ENCODE measurements at places on chromosomes 2 and 18.

- DNase-seq, result no peak
Observed at GRCh38 chr18:10247021-10247741, 207.3 kb upstream of the APCDD1 start.

DNA sequence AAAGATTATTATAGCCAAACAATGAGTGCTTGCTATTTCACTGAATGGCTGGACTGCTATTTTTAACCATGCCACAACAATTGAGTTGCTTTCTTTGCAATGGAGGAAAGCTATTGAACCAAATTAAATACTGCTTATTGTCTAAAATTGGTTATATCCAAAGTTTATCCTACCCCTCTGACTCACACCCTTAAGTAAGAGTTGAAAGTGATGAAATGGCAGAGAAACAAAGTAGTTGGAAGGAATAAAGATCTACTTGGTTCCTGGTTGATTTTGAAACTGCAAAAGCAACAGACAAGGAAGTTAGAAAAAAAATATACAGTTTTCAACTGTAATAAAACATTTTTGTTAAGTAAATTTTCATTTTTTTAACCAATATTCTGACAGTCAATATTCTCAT lies 47.5 kb downstream of the EML4 start:
- DNase-seq, result peak; percentile 35

- no peak for DNase-seq
Observed at GRCh38 chr2:217924346-217924901, 78.4 kb downstream of the TNS1 start.

- no peak for DNase-seq
Observed at GRCh38 chr2:11877764-11878163, 131.3 kb downstream of the LPIN1 start.

GRCh38 chr2:19899985-19900930 lies 1.5 kb downstream of the TTC32 start:
- no peak for DNase-seq

- DNase-seq, result no peak
Observed at GRCh38 chr2:21041943-21042707, 1.7 kb downstream of the APOB start.

- no peak for DNase-seq
Observed at GRCh38 chr18:23378302-23378686, 74.8 kb upstream of the RIOK3 start.

- no peak for DNase-seq
Observed at GRCh38 chr2:88753833-88754584, 62.5 kb downstream of the RPIA start.

DNA sequence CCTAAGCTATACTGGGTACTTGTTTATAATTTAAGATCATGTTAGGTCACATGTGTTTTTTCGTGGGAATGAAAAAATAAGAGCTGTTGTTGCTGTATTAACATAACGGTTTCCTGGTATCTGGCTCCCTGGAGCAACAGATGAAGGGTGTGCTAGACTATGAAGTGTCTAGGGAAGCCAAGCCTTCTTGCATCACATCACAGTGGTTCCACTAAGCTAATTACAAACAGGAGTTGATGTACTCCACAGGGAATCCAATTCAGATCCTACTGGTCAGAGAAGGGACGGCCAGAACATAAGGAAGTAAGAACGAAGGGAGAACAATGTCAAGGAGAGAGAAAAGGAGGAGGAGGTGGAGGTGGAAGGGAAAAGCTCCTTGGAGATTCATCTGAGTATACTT lies 193.0 kb upstream of the CYP26B1 start:
- peak; percentile 17 for DNase-seq

- no peak for DNase-seq
Observed at GRCh38 chr2:227534714-227535113, 62.8 kb downstream of the AGFG1 start.

DNA sequence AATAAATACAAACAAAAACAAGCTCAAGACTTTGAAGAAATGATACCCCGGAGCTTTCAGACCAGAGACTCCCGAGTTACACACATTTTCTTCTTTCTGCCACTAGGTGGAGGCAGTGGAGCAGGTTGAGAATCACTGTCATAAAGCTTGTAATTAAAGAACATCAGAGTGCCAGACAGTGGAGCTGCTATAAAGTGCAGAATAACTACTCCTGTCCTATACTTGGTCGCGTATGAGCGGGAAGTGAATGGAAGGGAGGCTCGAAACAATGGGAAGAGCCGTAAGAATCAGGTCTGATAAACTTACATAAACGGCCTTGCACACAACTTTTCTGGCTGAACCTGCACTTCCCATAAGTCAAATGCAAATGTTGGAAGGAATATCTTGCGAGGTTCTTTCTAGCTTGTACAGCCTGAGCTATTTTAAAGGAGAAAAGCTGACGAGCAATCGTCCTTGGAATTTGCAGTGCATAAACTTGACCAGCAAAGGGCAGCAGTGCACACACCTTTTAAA lies 189.0 kb downstream of the RPIA start:
- DNase-seq, result peak; percentile 22

DNA sequence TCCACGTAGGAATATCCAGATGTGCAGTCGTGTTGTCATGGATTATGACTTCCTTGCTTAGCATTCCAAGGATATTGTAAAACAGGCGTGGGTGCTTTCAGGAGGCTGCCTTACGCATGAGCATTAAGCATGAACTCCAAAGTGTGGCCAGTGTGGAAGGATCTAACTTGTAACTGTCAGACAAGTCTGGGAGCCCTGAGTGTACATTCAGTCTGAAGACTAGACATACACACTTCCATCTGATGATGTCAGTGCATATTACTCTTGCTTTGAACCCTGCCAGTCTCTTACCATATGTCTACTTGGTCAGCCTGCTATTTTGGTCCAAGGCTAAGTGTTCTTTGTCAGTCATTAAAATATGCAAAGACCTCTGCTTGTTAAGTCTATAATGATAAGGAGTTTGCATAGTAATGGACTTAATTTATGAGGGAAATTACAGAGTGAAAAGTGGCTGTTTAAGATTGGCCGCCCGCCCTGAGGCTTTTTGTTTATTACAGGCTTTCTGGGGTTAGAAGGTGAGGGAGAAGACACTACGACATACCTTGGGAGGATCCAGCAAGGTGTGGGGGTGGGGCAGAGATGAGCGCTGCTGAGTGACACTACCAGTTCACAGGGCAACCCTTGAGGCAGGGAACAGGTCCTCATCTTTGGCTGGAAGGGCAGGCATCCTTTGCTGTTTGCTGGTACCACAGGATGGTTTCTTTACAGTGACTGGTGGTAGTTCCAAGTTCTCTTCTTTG lies 48.3 kb downstream of the CABLES1 start:
- DNase-seq, result peak; percentile 32

DNA sequence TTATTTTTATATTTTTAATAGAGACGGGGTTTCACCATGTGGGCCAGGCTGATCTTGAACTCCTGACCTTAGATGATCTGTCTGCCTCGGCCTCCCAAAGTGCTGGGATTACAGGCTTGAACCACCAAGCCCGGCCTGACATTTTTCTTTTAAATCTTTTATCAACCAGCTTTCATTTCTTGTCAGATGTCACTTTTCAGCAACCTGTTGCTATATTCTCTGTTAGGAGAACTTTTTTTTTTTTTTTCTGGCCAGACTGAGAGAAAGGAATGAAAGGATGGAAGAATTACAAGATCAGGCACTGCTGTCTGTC lies 146.3 kb downstream of the TGIF1 start:
- no peak for DNase-seq

DNA sequence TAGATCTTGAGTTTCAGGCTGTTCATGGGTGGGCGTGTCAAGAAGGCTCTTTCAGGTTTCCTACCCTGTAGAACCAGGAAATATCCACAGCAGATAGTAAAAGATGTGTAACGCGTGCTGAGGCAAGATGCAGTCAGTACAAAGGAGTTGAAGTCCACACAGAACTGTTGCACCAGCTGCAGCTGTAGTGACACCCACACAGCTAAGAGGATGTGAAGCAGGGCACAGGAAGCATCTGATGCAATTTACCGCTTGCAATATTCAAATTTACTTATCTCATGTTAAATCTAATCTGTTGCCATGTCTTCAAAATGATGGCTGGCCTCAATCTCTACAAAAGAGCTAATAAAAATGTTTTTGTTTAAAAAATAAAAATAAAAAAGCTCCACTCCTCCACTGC lies 132.8 kb downstream of the ARHGAP15 start:
- no peak for DNase-seq

GRCh38 chr2:32862269-32863055 lies 84.3 kb upstream of the LTBP1 start:
- DNase-seq, result no peak

GRCh38 chr2:113216891-113217454 lies 43.2 kb downstream of the PSD4 start:
- DNase-seq, result no peak

- no peak for DNase-seq
Observed at GRCh38 chr18:35470435-35470834, 27.3 kb downstream of the INO80C start.

DNA sequence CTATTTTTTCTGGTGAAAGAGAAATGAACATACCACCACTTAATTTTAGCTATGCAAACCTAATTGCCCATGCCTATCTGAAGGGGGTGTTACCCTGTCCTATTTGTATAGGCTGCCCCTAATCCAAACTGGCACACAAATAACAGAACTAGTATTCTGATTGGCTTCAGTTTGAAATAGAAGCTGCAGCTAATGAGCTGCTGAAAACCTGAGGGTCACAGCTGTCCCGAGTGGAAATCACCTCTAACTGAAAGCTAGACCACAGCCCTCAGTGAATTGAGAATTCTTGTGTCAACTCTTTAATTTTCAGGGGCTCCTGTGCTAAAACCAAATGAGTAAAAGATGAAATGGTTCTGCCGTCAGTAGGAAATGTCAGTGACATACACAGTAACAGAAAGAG lies 28.7 kb downstream of the CCDC141 start:
- DNase-seq, result no peak

DNA sequence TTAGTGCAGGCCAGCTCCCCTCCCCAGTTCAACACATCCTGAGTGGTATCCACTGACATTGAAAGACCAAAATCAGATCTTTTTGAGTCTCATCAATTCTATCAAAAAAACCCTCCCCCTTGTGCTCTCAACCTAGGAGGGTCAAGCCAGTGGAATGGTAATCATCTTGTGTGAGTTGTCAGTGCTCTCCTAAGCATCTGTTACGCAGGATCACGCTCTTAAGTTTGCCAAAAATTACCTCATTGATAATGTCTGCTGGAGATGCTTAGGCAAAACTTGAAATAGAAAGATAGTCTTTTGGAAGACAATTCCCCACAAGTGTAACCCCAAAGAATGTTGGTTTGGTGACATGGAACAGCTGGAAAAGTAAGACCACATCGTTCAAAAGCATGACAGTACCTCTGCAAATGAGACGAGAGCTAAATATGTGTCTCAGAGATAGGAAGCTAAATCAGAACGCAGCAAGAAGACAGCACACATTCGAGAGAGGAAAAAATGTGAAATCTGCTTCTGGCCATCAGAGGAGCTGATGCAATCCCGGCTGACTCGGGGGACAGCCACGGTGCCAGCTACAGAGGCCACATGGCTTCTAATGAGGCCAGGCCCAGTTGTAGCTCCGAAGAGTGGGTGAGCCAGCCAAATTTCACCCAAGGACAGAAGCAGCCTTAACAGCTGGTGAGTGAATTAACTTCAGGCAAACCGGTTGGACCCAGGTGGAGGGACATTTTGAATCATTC lies 753.9 kb downstream of the RNF144A start:
- DNase-seq, result no peak

- no peak for DNase-seq
Observed at GRCh38 chr2:54634021-54634420, 89.4 kb upstream of the EML6 start.

DNA sequence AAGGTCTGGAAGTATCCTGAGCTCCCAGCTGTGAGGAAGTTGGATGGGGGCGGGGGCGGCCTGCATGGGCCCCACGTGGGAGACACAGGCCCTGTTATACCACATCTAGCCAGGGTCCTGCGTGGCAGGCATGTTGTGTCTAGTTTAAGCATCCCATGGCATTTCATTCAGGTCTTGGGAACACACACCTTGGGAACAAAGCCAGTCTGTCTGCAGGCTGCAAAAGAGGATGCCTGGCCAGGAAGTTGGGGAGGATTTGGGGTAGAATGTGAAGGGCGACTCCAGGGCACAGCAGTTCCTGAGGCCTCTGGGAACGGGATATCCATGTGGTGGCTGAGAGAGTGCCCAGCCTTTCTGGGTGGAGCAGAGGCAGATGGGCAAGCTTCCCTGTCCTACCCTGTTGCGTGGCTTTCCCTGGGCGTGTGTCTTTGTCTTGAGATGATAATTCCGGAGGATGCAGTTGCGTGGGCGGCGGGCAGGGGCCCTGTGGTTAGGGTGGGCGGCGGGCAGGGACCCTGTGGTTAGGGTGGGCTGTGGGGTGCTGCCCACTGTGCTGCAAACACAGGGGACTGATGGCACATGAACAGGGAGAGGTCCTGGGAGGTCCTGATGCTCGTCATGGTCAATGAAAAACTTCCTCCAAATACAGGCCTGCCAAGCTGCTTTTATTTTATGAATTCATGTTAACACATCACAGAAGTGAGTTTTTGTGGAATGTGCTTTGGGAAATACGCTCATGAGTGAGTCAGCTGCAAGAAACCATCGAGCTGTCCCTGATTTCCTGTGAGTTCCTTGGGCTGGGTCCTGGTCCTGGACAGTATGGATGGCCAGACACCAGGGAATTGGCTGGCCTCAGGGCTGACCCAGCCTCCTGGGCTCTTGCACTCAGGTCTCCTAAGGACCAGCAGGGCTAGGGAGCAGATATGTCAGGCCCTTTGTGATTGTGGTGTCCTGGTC lies 90.0 kb upstream of the HS6ST1 start:
- DNase-seq, result peak; percentile 77

- DNase-seq, result no peak
Observed at GRCh38 chr2:183605440-183605839, 481.2 kb downstream of the NUP35 start.

DNA sequence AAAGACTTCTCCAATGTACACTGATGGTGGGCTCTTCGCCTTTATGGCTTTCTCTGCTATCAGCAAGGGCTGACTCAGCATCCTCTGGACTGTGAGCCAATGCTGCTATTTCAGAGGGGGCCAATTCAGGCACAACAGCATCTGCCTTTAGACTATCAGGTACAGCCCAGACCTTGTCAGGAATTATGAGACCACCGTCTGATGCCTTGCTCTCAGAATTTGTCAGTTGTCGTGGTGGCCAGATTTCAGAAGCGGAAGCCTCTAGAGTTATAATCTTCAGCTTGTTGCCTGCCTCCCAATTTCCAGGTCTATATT lies 92.7 kb downstream of the ALPK2 start:
- DNase-seq, result no peak

- DNase-seq, result no peak
Observed at GRCh38 chr2:3414133-3414860, 34.8 kb downstream of the TRAPPC12 start.

- no peak for DNase-seq
Observed at GRCh38 chr2:190530248-190530900, 4.1 kb downstream of the NEMP2 start.

DNA sequence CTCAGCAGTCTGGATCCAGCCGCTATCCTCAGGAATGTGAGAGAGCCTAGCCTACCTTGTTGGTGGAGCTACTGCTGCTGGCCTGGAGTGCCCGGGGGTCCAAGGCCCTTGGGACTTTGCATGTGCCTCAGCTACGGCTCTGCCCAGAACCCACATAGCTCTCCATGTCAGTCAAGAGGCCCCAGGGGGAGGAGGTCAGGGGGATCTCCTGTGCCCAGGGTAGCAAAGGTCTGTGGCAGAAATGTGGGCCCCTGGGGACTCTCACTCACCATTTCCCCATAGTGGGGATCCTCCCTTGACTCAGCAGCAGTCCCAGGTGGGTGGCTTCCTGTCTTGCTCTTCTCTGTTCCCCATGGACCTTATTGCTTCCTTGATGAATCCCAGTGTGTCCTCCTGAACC lies 342.7 kb upstream of the CHAC2 start:
- no peak for DNase-seq
